Foreskin fibroblast (primary cell): ENCODE measurements at places on chromosomes 5 and 9.

DNA sequence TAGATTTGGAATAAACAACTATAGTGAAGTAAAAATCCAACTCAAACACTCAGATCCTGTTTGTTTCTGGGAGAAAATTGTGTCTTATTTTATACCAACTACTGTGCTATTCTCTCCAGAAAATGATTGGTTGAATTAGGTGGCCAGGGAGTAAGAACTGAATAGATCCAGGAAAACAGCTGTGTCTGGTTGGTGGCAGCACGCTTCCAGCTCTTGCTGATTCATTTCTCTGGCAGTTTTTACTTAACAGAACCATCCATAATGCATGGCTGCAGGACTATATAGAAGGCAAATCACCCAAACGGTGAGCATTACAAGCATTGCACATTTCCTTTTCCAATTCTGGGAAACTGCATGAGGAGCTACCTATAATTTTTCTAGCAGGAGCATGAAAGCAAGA is 29.5 kb downstream of the DMAC1 start:
- DNase-seq, result no peak

DNA sequence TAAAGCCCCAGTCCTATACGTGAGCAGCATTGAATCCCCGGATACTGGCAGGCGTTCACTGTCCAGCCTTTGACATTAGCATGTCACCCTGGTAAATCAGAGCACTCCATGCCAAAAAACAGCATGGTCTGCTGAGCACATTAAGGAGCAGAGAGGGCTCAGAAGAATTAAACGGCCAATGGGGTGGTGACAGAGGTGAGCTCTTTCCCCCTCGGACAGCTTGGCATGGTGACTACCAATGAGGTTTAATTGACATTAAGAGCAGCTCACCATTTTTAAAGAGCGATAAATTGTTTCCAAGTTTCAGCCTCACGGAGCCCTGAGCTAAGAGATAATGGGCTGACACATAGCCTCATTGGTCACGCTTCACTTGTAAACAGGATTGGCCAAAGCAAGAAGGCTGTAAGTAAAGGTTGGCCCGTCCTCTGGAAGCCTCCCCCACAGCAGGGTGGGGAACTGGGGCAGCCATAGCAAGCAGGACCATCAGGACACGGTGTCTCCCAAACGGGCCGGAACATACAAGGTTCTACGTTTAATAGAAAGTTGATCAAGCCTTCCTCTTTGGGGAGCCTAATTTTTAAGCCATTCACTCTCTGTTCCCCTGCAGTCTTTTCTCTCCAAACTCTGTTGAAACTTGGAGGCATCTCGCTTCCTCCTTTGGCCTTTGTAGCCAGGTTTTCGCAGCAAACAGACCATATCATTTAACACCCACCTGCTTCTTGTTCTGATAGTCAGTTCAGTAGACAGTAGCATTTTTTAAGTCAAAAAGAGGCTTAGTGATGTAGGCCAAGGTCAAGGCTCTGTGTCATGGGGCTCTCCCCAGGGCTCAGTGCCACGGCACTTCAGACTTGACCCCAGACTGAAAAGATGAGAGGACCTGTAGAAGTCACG is 25.9 kb downstream of the QRFP start:
- DNase-seq, result no peak

DNA sequence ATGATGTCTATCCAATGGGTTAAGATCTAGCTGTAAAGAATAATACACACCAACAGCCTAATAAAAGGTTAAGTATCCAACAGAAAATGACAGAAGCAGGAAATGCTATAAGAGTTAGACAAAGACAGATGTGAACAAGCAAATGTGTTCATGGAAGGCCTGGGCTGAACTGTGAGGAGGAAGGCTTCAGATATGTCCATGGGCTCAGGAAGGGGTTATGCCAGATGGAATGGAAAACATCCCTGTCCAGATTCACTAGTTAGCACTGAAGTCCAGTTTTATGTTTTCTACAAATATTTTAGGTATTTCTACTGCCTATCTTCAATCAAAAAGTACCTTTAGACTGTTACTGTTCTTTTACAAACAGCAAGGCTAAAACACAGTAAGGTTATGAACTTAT is 27.1 kb downstream of the ERAP1 start:
- peak; percentile 60 for DNase-seq

- no peak for DNase-seq
Measured at GRCh38 chr9:114694146-114694545, 12.2 kb upstream of the TEX48 start.

DNA sequence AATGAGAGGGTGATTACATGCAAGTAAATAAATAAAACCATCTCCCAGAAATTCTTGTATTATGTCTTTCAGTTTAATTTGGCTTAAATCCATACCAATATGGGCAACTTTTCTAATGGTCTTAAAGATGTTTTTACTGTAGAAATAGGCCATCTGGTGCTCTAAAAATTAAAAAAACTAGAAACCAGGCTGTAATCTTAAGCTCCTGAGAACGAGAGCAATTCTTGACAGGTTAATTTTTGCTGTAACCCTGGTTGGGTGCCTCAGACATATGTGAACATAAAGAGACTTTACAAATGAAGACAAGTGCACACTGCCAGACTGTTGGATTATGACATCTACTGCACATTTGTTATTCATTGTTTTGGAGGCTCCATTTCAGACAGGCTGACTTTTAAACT is 246.8 kb upstream of the DAB2 start:
- DNase-seq, result no peak

GRCh38 chr9:111163716-111164389 is 125.6 kb upstream of the LPAR1 start:
- peak; percentile 56 for DNase-seq

DNA sequence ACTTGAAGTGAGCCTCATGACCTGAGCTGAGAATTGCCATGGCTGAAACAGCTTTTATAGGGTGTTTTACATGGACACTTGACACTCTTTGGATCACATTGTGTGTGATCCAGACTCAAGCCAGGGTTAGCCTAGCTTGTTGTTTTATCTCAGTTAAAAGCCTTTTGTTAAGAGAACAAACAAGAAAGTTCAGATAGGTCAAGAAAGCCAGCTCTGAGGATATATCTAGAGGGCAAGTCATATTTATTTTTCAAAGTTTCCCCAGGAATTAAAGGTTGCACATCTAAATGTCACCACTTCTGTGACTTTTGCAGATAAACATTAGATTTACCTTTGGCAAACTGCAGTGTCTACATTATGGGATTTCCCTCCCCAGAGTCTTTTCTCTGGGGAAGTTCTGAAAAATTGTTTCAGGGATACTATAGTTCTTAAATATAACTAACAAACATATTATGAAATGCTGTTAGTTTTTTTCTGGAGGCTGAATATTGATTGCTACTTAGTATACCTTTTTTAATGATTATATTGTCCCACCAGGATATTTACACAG is 134.5 kb downstream of the C9orf152 start:
- DNase-seq, result no peak

- peak; percentile 98 for DNase-seq
Measured at GRCh38 chr5:35136386-35136785, 88.6 kb upstream of the AGXT2 start.

GRCh38 chr5:34494111-34494755 is 161.9 kb upstream of the RAI14 start:
- DNase-seq, result peak; percentile 90

GRCh38 chr5:168852329-168852728 is 273.2 kb upstream of the PANK3 start:
- DNase-seq, result no peak

DNA sequence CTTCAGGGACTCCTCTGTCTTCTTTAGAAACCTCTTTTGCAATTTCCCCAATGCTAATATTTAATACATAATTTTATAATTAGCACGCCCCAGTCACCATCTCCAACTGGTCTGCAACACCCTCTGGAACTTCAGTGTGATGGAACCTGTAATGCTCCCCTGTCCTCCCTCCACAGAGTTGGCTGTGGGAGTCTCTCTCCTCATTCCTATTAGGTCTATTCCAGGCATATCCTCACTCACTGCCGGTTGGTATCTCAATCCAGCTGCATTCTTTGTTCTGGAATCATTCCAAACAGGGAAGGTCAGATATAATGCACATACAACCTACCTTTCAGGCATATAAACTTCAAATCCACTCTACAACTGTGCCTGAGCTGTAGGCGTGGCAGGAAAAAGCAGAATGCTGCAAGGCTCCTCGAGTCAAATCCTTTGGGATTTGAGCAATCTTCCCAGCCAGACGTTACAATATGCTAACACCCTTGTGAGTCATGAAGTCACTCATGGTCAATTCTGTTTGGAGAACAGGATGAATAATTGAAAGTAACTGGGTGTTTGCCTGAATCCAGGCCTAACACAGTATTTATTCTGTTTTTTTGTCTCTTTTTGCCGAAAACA is 293.8 kb downstream of the CWC27 start:
- DNase-seq, result peak; percentile 96

DNA sequence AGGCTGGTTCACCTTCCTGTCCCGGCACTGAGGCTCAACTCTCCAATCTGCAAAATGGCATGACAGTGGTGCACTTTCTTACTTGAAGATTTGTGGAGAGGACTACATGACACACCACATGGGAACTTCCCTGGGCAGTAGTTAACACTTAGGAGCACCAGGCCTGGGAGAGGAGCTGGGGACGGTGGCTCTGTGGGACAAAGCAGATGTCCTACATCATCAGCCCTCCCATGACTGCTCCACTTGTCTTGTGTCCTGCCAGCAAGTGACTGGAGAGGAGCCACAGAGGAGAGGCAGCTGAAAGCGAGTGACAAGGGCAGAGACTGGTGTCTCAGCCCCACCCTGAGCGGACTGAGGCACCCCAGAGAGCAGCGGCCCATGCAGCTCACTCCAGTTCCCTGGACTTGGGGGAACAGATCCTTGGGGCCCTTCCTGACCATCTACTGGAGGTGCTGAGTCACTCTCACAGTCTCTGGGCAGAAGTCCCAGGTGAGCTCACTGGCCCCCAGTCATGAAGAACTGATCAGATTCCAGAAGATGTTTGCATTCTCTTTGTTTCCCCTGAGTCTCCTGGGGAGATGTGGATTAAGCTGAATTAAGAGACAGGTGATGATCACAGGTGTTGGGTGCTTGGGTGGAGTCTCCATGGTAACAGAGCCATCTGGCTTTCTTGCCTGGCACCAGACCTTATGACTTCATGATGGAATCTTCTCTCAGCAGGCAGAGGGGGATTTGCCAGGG is 13.2 kb upstream of the SLC25A48 start:
- no peak for DNase-seq

DNA sequence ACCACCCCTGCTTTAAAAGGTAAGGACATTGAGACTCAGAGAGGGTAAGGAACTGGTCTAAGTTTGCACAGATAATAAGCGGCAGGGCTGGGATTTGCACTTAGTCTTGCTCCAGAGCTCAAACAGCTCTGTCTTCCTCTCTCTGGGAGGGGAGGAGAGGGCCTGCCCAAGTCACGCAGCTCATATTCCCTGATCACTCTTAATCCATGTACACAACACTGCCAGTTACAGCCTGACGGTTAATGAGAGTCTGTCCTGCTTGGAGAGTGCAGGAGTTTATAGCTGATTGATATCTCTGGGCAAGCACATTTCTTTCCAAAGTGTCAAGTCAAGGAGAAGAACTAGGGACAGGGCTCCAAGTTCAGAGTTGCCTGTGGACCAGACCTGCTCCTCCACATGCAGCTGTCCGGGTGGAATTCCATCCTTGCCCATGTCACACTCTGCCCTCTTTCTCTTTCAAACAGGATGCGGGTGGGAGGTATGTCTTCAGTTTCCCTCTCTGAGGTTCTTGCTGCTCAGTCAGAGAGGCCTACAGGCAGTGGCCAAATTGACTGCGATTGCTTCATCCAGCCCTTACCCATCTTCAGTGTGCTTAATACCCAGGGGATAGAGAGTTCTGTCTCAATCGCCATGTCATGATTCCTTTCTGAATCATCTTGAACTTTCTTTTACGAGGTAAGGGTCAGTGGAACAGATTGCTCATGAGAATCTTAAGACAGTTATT is 54.5 kb downstream of the GALNT12 start:
- DNase-seq, result peak; percentile 97

GRCh38 chr9:82549174-82549821 is 513.6 kb downstream of the RASEF start:
- no peak for DNase-seq

- no peak for DNase-seq
Measured at GRCh38 chr5:168600409-168600808, 21.2 kb upstream of the PANK3 start.

DNA sequence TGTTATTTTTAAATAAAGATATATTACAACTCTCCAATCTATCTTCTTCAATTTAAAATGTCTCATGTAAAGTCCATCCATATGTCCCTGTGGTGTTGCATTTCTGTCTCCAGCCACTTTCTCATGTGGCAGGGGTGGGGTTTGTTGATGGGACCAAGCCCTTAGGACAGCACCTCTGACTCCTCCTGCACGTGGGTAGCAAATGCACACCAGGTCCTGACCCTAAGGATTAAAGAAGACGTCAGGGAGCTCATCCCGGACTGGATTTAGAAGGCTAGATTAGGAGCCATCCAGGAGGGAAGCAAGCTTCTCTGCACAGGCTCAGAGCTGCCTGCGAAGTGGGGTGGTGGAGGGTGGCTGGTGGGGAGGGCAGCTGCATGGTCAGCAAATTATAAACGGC is 38.9 kb upstream of the FAM120AOS start:
- no peak for DNase-seq

DNA sequence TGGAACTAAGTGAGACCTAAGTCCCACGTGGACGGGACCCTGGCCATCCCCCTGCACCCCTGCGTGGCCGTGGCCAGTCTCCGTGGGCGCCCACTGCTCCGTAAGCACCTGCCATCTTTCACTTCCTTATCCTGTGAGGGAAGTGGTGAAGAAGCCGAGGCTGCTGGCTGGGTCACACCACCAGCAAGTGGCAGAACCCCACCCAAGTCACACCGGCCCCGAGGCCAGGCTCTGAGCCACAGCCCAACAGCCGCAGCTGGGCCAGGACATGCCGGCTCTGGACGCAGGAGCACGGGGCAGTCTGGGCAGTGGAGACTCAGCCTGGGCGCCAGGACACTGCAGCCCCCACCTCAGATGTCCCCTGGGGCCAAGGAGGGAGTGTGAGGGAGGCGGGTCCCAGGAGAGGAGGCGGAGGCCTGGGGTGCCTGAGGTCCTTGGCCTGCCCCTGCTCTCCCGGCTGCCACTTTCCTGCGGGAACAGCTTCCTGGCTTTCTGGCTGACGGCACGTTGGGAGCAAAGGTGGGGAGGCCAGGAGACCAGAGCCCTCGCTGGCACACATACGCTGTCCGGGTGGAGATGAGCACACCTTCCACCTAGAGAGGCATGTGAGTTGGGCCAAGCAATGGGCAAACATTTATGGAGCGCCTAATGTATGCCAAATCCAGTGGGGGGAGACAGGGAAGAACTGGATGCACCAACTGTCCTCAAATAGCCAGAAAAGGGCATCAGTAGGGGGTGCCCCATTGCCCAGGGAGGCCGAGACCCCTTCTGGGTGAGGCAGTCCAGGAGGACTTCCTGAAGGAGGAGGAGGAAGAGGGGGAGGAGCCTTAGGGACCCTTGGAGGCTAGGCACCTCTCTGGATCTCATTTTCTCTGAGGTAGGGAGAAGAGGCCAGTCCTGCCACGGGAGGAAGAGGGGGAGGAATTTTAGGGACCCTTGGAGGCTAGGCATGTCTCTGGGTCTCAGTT is 43.9 kb upstream of the EGFL7 start:
- no peak for DNase-seq
